GOT3 (cell line): ENCODE measurements at places on chromosomes 13 and 19.

- no peak for DNase-seq
These were observed 65.0 kb downstream of the DGKH start for GRCh38 chr13:42113478-42113877.

DNA sequence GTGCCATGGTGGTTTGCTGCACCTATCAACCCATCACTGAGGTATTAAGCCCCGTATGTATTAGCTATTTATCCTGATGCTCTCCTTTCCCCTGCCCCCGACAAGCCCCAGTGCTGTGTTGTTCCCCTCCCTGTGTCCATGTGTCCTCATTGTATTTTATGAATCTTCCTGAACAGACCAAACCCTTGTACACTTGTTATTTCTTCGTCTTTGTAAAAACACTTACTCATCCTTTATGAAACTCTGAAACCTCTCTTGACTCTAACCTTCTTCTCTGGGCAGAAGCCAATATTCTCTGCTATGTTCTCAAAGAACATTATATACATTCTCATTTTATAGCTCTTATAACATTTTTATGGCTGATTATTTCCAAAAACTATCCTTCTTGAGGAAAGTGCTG, 746.9 kb downstream of the EFNB2 start:
- DNase-seq = no peak

- DNase-seq = no peak
These were observed 1195.7 kb upstream of the PCDH20 start for GRCh38 chr13:62611343-62611742.

GRCh38 chr13:62659365-62659764, 1243.7 kb upstream of the PCDH20 start:
- DNase-seq = no peak

GRCh38 chr13:85408415-85408814, 390.8 kb downstream of the SLITRK6 start:
- DNase-seq = no peak

DNA sequence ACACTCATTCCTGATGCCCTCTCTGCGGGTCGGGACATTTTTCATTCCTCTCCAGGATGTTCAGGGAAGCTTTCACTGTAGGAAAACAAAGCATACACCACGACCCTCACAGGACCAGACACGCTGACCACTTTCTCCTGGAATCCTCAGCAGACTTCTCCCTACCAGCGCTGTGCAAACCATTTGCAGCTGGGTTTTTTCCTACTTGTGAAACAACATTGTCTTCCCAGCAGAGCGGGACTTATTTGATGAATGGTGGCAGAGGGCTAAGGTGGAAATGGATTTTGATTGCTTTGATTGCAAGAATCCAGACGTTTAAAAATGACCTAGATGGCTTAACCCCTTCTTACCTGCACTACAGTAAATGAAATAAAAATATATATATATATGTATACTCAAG, 265.9 kb downstream of the TBC1D4 start:
- DNase-seq = no peak

DNA sequence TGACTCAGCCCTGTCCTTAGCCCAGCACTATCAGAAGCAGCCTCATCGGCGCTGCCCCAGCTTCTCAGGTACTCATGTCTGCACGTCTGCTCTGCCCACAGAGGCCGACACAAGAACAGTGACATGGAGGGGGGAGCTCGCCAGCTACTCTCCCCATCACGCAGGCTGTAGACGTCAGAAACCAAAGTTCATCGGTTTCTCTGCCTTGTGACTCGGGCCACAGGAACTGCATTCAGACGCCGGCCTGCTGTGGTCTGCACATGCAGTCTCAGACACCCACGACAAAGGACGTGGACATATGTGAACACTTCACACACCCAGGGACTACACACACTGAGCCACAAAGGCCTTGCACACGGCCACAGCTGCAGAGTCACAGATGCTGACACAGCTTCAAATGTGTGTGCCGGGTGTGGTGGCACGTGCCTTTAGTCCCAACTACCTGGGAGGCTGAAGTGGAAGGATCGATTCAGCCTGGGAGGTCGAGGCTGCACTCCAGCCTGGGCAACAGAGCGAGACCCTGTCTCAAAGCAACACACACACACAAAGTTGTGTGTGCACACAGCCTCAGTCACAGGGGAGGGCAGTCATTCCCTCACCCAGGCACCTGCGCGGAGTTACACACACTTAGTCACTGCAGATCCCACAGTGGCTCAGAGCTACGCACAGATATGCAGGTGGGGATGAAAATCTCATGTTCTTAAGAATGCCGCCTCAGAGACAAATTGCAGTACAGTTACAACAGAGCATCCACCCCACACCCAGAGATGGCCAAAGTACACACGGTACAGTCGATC, 4.9 kb upstream of the ZFP36 start:
- DNase-seq = no peak

GRCh38 chr19:19554074-19555023, 16.3 kb downstream of the CILP2 start:
- DNase-seq = no peak

DNA sequence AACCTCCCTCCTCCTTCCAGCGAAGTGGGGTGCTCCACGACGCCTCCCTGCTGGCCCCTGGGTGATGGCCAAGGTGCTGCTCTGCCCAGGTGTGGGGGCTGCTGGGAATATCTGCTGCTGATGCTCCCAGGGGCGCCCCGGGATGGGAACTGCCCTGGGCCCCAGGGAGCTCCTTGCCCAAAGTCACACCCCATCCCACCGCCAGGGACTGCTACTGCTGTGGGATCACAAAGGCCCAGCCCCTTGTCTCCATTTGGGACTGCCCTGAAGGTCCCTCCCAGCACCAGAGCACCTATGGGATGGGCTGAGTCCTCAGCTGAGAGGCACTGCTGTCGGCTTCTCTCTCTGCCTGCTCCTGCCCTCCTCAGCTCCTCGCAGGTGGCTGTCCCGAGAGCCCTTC, 19.0 kb downstream of the CHST8 start:
- DNase-seq = no peak

DNA sequence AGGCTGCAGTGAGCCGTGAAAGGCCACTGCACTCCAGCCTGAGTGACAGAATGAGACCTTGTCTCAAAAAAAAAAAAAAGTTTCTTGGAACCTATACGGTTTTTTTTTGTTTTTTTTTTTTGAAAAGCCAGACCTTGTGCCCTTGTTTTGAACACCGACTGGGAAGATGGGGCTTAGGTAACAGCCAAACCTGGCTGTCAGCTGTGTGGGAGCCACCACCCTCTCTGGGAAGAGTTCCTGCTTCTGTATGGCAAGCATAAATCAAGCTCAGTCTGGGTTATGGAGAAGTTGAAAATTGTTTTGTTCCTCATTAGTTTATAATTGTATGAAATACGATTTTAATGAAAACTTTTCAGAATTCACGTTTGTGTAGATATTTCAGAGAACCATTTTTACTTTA, 39.5 kb downstream of the MPHOSPH8 start:
- DNase-seq = no peak

DNA sequence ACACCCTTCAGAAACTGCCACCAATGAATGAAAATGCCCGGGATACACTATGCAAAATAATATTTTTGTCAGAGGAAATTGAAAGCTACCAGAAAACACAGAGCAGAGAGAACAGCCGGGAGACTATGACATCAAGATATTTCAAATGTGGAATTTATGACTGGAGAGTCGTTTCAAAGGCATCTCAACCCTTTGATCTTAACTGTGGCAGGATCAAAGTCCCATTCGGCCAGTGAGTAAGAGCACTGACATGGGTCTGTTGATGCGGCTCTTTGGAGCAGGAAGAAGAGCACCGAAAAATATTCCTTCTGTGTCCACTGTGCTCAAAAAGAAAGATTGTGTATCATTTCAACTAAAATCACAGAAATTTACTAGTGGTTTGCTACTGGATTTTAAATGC, 201.9 kb downstream of the RFC3 start:
- DNase-seq = no peak

- DNase-seq = no peak
These were observed 6.3 kb downstream of the GPR108 start for GRCh38 chr19:6730941-6731670.

- DNase-seq = no peak
These were observed 16.1 kb upstream of the STRN4 start for GRCh38 chr19:46762245-46762890.

DNA sequence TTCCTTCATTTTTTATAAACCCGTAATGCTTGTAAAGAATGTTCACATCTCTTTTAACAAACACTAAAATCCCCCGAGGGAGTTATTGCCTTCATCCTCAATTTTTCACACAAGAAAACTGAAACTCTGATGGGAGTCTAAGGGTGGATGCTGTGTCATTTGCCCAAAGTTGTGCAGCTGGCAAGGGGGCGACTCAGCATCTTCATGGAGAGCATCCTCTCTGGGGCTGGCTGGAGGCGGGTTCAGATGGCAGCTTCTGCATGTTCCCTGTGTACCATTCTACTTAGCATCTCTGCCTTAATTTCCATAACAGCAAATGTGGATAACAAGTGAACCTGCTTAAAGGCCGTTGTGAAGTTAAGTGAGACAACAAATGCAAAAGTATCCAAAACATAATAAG, 256.4 kb downstream of the IRS2 start:
- DNase-seq = no peak

DNA sequence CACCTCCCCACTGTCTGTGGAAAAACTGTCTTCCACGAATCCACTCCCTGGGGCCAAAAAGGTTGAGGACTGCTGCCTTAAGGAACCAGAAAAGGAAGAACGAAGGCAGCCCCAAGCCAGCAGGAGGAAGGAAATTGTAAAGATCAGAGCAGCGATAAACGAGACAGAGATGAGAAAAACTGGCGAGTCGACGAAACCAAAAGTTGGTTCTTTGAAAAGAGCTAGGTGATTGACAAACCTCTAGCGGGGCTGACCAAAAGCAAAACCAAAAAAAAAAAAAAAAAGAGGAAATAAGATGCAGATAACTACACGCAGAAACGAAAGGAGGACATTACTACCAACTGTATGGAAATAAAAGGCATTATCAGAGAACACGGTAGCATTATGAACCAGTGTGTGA, 76.9 kb downstream of the GADD45B start:
- no peak for DNase-seq

- DNase-seq = no peak
These were observed at the start of gene SLC15A1 for GRCh38 chr13:98752467-98753290. Gene SLC15A1, minus strand, starts transcription at chr13:98752672. Its CDS starts 74 bp downstream, at chr13:98752598.

DNA sequence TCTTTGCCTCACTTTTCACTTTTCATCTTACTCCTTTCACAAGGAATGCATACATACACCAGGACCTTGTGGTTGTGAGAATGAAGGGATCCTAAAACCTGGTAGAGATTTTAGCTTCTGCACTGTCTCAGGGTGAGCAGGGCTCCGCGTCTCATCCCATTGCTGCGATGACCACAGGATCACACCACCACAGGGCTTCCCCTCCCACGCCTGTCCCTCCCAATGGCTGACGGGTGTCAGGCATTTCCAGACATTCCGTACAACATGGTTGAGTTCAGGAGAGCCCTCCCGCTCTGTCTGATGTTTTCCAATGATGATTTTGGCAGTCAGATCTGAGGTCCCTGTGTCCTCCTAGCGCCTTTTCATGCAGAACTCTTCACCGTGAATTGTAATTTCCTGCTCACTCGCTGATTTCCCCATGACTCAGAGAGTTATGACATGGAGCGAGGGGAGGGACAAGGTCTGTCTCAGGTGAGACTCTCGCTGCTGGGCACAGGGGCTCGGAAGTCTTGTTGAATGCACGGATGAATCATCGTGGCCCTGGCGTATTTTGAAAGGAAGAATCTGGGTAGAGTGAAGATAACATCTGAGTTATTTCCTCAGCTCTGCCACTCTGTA, 102.8 kb downstream of the TEX29 start:
- no peak for DNase-seq

GRCh38 chr13:88104576-88104975, 433.4 kb downstream of the SLITRK5 start:
- DNase-seq = no peak

GRCh38 chr19:10092648-10093294, 6.7 kb downstream of the SHFL start:
- no peak for DNase-seq

- DNase-seq = no peak
These were observed 354.9 kb upstream of the HTR2A start for GRCh38 chr13:47251771-47252170.

GRCh38 chr19:18506101-18506930, 15.6 kb downstream of the ELL start:
- no peak for DNase-seq

DNA sequence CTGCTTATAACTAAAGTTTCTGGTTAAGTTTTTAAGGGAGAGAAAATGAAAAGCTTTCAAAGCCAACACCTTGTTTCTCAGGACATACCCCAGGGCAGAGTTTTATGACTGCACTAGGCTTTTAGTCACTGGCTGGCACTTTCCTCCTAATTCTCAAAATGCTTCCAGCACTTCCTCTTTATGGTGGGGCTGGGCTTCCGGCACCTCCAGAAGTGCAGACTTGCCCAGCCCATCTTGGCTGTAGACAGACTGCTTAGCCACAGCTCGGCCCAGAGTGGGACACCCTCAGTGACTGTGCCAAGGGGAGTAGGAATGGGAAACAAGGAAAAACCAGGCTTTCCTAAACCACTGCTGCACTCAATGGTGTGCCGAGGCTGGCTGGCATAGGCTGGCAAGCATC, 23.2 kb upstream of the GTF3A start:
- no peak for DNase-seq

DNA sequence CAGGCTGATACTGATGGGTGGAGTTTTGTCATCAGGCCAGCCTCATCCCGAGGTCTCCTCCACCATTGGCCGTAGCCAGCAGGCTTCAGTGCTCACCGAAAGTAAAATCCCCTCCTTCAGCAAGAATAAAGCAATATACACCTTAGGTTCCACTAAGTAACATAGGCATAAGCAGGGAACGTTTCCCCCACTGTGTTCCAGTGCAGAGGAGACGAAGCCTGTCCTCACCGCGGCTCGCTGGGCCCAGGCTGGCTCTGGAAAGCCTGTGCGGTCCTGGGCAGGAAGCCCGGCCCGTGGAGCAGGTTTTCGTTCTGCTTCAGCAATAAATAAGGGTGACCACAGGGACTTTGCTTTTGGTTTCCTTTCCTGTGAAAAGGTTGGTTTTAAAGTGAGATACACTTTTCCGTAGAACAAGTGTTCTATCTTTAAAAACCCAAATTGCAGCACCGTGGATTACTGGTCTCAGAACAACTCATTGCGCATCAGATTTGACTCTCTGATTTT, 16.3 kb upstream of the TEX29 start:
- DNase-seq = no peak

- no peak for DNase-seq
These were observed 17.1 kb upstream of the DPY19L3 start for GRCh38 chr19:32388393-32388855.

- no peak for DNase-seq
These were observed 21.9 kb downstream of the SPRY2 start for GRCh38 chr13:80319004-80319403.

DNA sequence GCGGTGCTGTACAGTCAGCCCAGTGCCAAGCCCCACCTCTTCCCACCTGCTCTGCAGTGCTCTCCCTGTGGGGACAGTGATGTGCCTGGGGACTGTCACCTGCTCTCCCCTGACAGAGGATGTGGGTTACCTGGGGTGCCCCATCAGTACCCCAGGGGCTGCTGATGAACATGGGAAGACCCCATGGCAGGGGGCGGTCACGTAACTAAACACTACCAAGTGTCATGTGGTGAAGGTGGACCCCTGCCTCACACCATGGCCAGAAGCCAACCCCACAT, 12.7 kb downstream of the KDM4B start:
- no peak for DNase-seq

- no peak for DNase-seq
These were observed 2.1 kb downstream of the PROSER1 start for GRCh38 chr13:39035799-39036198.

GRCh38 chr19:21434516-21434915, 37.6 kb downstream of the ZNF493 start:
- no peak for DNase-seq

GRCh38 chr13:102816708-102817107, 17.8 kb downstream of the BIVM start:
- no peak for DNase-seq
